Activated CD4-positive, alpha-beta memory T cell treated with anti-CD3 and anti-CD28 coated beads for 36 hours (primary cell): ENCODE measurements at places on chromosomes 13 and 19. TPM values are rescaled to one million over a fixed set of nuclear protein-coding genes. Genes with fewer than 3 reads are reported as not detected.

DNA sequence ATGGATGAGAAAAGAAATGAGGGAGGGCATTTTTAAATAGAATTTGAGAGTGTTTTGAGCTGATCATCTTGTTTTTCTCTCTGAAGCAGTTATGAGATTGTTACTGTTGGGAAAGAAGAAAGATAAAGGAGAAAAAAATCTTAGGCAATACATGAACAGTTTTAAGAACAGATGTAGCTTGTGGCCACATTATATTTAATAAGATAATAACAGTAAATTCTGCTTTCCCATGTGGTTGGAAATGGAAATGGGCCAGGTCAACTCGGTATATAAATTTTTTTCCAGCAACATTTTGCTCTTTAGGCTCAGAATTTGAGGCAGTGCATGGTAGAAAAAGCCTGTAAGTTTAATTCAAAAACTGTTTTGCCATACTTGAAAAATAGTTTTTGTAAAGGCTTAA, 118.7 kb downstream of the POSTN start:
- no peak for DNase-seq

GRCh38 chr13:76879883-76880270, 6.3 kb downstream of the KCTD12 start:
- no peak for DNase-seq

SLC25A41 gene
- total RNA-seq = not detected

RNF17 gene
- total RNA-seq = not detected

ZNF574 gene
- 13.2 TPM for total RNA-seq
